ENCODE measurements at places on chromosomes 1 and 21.

DNA sequence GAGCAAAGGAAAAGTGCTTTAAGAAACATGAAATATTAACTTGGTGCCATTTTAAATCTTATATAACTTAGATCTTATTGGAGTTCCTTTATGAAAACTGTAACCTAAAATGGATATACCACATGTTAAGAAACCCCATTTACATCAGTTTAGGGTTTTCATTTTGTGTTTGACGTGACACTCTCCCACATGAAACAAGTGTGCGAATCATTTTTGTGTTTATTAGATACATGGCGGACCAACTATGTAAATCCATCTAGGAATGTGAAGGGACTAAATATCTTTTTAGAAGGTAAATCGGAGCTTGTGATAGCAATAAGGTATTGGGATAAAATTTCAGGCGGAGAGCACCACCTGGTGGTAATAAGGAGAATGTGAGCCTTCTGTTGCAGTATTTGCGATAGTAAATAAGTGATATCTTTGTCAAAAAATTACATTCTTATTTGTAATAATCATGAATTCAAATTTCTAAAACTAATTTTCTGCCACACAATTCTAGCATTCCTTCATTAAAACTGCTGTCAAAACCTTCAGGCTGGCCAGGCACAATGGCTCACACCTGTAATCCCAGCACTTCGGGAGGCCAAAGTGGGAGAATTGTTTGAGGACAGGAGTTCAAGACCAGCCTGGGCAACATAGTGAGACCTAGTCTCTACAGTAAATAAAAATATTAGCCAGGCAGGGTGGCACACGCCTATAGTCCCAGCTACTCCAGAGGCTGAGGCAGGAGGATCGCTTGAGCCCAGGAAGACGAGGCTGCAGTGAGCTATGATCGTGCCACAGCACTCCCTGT lies 31.3 kb downstream of the SMAP2 start:
- DNase-seq: peak; percentile 77

DNA sequence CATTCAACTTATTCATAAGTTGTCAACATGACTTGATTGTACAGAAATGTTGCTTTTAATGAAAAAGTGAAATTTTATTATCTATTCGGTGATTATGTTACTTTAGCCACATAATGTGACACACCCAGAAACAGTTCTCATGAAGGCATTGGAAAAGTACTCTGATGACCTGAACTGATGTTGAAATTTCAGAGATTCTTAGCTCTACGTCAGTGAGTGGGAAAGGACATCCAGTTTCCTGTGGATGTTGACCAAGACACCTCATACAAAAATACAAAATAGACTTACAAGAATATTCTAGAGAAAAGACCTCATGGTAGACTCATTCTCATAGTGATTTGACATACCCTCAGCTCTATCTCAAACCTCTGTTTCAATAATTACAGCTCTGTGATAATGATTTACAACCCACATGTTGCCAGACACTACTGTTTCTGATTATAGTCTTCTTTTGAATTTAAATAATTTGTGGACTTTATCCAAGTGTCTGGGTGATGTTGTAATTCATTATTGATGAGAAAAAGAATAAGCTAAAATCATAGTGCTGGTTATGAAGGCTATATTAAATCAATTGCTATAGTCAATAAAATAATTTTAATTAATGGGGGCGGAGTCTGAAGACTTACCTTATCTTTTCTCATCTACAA lies 37.3 kb downstream of the KCNK2 start:
- peak; percentile 95 for DNase-seq

DNA sequence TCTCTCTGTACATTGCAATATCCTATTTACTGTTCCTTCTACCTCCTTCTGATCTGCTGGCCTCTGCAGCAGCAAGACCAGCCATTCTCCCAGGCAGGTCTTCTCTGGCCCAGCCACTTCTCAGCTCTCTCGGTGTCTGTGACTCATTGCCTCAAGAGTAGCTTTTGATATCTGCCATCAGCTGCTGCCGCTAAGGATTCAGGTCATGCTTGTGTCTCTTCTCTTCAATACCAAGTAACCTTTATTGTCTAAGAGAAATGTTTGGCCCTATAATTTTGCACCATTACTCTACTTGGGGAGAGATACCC lies 101.8 kb downstream of the TMEM53 start:
- no peak for DNase-seq

GRCh38 chr1:8460784-8461183 lies 142.9 kb downstream of the SLC45A1 start:
- DNase-seq: no peak

- no peak for DNase-seq
Observed at GRCh38 chr1:76086597-76086996, 12.1 kb downstream of the ST6GALNAC3 start.

GRCh38 chr1:8182034-8182761 lies 135.7 kb upstream of the SLC45A1 start:
- peak; percentile 22 for DNase-seq
